ENCODE measurements at places on chromosomes 12 and 14.

DNA sequence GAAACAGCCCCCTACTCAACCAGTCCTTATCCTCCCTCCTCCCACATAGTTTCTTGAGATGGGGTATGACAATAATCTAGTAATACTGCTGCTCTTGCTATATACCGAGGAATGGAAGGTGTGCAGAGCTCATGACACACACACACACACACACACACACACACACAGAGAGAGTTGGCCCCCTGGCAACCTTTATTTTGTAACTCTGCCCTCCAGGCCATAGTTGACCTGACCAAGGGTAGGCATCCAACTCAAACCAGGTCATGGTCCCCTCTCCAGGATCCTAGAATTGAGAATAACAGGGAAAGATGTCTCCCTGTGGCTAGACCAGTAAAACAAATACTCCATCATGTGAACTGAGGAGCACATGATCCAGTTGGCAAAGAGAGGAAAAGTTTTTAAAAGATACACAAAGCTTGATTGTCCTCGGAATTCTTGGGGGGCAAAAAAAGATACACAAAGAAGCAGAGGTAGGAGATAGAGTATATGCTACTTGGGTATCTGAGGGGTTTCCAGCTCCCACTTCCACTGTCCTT, 11.3 kb downstream of the ERO1A start:
- no peak for DNase-seq

DNA sequence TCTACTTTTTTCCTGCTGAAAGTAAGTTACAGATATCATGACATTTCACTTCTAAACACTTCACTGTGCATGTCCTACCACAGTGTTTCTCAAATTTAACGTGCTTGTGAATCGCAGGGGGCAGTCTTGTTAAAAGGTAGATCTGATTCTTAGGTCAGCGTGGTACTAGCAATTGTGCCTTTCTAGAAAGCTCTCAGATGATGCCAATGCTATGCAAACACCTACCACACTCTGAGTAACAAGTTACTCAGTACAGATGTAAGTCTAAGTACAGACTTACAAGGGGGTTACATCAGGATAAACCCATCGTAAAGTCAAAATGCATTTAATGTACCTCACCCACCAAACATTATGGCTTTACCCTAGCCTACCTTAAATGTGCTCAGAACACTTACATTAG, 22.4 kb downstream of the TM7SF3 start:
- no peak for DNase-seq

GRCh38 chr12:15477761-15478160, 155.5 kb downstream of the PTPRO start:
- no peak for DNase-seq

- no peak for DNase-seq
Measured at GRCh38 chr12:46489951-46490388, 117.4 kb upstream of the SLC38A2 start.

- no peak for DNase-seq
Measured at GRCh38 chr12:107560899-107561285, 124.7 kb upstream of the PWP1 start.

DNA sequence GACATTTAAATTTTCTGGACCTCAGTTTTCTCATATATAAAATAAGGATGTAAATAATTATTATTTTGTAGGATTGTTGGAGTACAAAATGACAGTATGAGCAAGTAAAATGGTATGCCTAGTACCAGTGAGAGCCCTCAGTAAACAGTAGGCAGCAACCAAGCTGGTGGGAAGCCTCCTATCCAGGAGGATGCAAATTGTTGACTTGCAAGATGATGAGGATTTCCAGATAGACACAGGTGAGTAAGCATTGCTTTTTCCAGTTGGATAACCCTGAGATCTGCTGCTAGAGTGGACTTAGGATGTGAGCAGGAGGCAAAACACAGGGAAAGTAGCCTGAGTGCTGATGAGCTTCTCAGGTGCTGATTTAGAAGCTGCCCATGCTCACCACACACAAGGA, 28.2 kb upstream of the AMIGO2 start:
- no peak for DNase-seq

DNA sequence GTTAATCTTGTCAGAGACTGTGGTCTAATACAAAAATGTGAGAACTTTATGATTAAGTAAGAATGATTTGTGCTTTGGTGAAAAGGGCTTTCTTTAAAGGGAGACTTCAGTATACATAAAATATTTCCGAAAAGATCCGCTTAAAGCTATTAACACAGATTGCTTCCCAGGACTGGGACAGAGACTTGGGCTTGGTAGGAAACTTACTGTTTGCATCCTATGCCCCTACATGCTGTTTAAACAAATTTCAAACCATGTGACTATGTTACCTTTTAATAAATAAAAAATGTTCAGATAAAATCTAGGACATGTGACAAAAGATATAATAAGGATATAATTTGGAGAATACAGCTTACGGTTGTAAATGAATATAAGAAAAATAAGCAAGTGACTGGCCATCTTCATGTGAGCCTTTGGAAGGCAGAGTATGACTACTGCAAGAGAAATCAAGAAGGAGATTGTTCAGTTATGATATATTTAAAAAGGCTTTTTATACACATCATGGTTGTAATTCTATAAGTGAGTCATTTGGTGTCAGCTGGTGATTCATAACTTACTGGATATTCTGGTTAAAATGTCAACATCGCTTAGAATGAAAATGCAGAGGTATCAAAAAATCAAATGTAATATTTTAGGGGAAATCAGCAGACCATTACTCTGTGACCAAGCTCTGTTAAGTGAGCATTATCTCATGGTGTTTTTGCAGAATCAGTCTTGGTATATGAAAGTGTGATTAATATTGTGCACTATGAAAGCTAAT, 234.7 kb upstream of the E2F7 start:
- no peak for DNase-seq

- DNase-seq: peak; percentile 52
Measured at GRCh38 chr14:49865431-49865859, 12.9 kb upstream of the NEMF start.

GRCh38 chr12:6463216-6463615, 7.3 kb downstream of the VAMP1 start:
- DNase-seq: no peak

DNA sequence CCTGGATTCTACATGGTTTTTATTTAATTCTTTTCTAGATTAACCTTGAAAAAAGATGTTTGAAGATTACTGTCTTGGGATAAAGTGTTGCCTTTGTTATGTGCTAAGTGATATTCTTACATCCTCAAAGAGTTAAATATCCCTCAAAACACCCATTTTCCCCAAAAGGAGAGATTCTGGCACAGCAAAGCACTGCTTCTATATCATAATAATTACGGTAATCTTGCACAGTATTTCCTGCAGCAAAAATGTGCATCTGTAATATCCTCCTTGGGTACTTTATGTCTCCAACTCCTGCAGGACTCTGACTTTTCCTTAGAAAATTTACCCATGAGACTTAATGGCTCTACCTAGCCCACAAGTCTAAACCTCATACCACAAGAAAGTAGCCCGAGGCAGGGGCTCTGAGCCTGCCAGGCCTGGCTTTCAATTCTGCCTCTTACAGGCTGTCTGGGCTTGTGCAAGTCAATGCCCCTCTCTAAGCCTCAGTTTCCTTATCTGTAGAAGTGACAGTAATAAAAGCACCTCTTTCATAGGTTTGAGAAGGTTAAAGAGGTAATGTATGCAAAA, 45.8 kb downstream of the SVOP start:
- DNase-seq: no peak

GRCh38 chr12:106285982-106286381, 16.6 kb upstream of the TCP11L2 start:
- no peak for DNase-seq

GRCh38 chr14:65228436-65228835, 126.1 kb upstream of the MAX start:
- no peak for DNase-seq

- no peak for DNase-seq
Measured at GRCh38 chr12:92624236-92624635, 78.6 kb upstream of the PLEKHG7 start.

GRCh38 chr12:22539055-22539454, 5.3 kb downstream of the C2CD5 start:
- no peak for DNase-seq

- DNase-seq: no peak
Measured at GRCh38 chr12:79119796-79120195, 255.2 kb downstream of the SYT1 start.

DNA sequence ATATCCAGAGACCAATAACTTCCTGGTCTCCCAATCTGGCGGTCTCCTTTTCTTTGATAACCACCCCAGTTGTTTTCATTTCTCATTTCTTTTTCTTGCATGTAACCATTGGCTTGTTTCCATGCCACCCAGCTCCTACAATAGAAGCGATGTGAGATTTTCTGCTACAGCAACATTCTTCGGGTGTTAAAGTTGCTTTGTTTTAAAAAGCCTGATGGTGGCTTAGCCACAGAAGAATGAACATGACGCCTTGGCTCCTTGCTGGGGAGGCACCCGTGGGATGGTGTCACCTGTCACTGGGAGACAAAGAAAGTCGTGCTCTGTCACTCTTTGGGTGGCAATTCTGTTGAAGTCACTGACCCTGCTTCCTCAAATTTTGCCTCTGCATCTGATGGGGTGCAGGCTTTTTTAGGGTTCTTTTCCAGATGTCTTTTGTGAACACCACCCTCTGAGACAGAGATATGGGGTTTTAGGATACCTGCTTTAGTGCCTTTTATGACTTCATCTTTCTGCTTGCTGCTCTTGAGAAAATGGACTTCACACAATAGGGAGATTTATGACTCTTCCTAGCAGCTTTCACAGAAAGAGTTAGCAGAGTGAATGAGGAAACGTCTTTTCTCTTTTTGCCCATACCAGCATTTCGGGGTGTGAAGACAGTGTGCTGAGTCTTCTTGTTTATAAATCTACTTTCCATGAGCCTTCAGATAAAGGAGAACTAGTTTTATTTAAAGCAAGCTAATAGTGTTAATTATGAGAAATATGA, 265.3 kb upstream of the TBX3 start:
- no peak for DNase-seq

- DNase-seq: no peak
Measured at GRCh38 chr14:33812601-33813000, 138.3 kb downstream of the EGLN3 start.

DNA sequence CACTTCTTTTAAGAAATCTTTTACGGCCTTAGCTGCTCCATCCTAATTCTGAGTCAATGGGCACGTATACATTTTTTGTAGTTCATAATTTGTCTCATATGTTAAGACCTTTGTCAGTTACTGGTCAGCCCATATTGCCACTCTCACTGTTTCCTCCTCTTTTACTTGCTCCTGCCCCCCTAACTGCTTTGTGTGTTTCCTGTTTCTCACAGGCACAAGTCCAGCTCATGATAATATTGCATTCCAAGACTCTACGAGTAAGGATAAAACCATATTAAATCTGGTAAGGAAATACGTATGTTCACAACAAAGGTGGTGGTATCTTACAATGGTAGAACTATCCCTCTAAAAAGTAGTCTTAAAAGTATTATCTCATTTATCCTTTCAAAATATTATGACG, 111.7 kb downstream of the DNAI7 start:
- DNase-seq: no peak

GRCh38 chr12:94495445-94496115, 35.9 kb upstream of the CEP83 start:
- DNase-seq: no peak

GRCh38 chr12:48336564-48336963, 14.2 kb downstream of the ZNF641 start:
- no peak for DNase-seq

DNA sequence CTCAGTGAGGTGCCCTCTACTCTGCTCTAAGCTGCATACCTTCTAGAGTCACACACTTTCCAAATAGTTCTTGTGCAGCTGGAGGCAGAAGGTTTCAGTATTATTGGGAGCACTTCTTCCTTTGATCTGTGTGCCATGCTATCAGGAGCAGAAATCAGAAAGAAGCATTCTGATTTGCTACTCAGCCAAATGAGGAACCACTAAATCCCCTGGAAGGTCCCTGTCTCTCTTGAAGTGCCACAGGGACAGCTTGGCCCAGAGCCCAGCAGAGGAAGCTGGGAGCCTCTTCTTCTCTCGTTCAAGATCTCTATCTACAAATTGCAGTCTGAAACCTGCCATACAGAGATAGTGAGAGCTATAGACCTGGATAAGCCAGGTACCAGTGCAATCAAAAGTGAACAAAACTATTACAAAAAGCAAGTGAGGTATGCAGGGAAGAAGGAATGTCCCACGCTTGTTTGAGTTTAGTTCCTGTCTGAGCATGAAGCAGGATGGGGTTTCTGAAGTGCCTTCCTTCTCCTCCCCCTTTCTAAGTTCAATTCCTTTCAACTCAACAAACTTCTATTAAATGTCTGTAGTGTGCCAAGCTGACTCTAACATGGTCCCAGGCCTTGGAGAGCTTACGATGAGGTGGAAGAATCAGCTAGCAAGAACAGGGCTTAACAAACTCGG, 100.9 kb upstream of the PARP11 start:
- no peak for DNase-seq

- DNase-seq: no peak
Measured at GRCh38 chr12:8722286-8722800, 24.6 kb downstream of the RIMKLB start.

DNA sequence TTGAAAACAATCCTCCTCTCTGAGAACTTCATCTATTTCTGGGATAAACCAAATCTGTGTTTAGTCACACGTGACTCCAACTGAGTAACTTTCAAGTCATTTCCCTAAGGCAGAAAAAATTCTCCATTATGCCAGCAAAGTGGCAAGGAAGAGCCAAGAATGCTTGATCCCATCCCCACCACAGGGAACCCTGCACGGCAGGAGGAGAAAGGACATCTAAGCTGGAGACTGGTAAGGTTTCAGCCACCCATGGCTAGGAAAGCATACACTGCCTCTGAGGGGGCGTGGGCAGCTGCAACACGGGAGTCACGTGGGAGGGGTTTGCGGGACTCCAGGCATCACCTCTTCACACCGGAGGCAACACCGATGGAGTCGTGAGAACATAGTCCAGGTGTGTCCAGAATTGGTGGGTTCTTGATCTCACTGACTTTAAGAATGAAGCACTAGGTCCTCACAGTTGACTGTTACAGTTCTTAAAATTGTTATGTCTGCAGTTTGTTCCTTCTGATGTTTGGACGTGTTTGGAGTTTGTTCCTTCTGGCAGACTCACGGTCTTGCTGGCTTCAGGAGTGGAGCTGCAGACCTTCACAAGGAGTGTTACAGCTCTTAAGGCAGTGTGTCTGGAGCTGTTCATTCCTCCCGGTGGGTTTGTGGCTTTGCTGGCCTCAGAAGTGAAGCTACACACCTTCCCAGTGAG, 2.7 kb upstream of the SIVA1 start:
- DNase-seq: no peak

GRCh38 chr12:41697161-41697560, 447.5 kb downstream of the GXYLT1 start:
- no peak for DNase-seq

Measured in SHP77 treated with DMSO at 0.1 percent for 48 hours (cell line).